ENCODE measurements at places on chromosomes 1 and 21. TPM values are rescaled to one million over a fixed set of nuclear protein-coding genes. Genes with fewer than 3 reads are reported as not detected.

DNA sequence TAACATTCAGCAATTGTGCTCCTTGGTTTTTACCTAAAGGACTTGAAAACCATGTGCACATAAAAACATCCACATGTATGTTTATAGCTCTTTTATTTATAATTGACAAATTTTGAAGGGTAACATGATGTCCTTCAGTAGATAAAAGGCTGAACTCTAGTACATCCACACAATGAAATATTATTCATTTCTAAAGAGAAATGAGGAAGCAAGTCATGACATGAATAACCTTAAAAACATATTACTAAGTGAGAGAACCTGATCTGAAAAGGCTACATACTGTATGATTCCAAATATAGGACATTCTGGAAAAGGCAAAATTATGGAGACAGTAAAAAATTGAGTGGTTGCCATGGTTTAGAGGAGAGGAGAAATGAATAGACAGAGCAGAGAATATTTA, 50.3 kb downstream of the DRAM2 start:
- DNase-seq = no peak

Gene PCSK9
- 3.0 TPM for polyA plus RNA-seq

Gene HOOK1
- polyA plus RNA-seq = 35.6 TPM

GRCh38 chr1:235919833-235920441, 53.2 kb upstream of the LYST start:
- no peak for DNase-seq

DNA sequence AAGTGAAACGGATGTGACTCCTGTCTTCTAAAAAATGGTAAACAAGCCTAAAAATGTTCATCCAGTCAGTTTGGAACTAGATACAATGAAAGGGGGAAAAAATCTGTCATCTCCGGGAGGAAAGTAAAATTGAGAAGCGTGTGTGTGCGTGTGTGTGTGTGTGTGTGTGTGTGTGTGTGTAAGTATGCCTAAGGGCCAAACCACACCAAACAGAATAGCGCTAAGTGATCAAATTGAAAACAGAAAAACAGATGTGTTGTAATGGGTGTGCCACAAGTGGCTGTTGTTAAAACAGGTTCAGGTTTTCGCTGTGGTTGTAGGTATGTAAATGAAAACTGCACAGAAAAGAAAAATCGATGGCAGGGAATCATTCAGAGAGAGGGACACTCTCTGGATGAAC, 106.7 kb downstream of the RNF220 start:
- no peak for DNase-seq

DNA sequence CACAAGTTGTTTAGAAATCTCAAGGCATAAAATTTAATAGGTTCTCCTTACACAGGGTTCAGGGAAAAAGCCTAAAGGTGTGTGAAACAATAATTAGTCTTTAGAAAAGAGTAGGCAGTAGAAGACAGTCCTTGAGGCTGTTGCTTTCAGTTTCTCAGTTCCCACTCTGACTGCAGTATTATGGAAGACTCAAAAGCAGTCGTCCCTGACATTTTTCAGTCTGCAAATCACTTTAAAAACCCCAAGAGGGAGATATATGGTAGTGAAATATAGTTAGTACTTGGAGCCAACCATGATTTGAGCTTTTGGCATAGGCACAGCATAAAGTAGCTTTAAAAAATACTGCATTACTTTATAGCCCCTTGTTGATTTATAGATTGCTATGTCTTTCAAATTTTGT, 299.7 kb downstream of the OLFM3 start:
- no peak for DNase-seq

DNA sequence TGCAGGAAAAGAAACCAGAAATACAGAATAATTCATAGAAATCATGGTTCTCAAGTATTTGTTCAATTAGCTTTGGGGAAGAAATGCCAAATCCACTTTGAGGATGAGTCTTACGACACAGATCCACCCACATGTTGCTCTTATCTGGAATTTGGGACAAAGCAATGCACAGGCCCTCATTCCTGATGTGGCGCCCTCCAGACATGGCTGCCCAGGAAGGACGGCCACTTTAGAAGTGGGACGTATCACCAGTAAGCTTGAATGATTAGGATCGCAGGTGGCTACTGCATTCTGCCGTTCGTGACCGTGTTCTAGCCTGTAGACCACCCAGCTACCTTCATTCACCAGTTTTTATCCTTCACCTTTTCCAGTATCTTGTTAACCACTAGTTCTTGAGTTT, 20.1 kb upstream of the NCMAP start:
- no peak for DNase-seq

DNA sequence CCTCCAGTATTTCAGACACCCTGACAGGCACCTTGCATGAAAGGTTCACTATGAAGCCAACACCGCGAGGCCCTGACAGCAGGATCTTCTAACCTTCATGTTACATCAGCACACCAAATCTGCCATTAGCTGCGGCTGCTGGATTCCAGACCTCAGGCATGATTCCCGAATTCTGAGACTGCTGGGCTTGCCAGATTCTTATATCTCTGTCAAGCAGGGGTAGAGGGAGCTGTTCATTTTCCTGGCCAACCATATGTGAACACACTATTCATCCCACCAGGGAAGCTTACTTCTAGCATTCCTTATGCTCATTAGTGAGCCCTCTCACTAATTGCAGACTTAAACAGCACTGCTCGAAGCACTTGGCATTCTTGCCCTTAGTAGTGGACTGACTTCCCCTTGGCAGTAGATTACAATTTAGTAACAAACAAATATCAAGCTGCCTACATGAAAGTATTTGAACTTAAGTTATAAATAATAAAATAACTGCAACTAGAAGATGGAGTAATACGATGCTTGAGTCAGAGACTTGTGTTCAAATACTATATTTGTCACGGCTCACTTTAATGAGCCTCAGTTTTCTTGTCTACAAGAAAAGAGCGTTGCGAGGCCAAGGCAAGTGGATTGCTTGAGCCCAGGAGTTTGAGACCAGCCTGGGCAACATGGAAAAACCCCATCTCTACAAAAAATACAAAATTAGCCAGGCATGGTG, 43.3 kb downstream of the NID1 start:
- DNase-seq = no peak

Gene CNR2
- polyA plus RNA-seq = 0.06 TPM
